ENCODE measurements at places on chromosomes 12 and 14.

DNA sequence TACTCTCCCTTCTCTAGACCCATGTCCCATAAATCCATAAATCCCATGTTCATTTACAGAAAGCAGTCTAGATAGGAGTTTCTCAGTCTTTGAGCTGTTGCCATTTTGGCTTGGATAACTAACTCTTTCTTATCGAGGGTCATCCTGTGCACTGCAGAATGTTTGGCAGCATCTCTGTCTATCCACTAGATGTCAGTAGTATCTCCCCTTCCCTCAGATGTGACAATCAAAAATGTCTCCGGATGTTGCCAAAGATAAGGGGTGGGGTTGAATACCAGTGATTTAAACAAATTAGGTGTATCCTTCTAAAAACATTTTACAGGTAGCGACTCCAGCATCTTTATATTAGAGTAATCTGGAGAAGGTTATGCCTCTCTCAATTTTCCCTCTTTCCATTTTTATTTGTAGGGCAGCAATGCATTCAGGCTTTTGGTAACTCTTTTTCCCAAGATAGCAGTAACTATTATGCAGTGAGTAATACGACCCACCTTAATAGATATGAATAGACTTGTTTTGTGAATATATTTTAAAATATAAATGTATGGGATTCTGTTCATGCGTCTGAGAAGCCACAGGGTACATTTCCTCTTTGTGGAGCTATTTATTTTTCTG, 100.7 kb downstream of the LRRK2 start:
- DNase-seq: no peak

DNA sequence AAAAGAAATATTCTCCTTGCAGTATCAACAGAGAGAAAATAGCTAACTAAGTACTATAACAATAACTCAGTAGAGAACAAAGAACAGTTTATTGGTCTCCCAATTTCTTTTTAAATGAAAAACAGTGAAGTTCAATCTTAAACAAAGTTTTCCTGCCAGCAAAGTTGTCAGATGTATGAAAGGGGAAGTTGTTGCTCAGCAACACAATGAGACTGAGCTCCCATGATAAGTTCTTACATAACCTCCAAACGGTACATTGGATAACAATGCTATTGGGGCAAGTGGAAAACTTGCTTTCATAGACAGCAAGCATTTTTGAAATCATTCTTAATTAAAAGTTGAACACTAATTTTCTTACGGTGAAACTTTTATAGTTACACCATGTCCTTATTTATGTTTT, 94.9 kb downstream of the ALG10B start:
- DNase-seq: no peak

- DNase-seq: no peak
These were observed 93.9 kb downstream of the PLBD1 start for GRCh38 chr12:14473707-14474287.

- no peak for DNase-seq
These were observed 2.8 kb downstream of the P3H3 start for GRCh38 chr12:6830999-6831398.

DNA sequence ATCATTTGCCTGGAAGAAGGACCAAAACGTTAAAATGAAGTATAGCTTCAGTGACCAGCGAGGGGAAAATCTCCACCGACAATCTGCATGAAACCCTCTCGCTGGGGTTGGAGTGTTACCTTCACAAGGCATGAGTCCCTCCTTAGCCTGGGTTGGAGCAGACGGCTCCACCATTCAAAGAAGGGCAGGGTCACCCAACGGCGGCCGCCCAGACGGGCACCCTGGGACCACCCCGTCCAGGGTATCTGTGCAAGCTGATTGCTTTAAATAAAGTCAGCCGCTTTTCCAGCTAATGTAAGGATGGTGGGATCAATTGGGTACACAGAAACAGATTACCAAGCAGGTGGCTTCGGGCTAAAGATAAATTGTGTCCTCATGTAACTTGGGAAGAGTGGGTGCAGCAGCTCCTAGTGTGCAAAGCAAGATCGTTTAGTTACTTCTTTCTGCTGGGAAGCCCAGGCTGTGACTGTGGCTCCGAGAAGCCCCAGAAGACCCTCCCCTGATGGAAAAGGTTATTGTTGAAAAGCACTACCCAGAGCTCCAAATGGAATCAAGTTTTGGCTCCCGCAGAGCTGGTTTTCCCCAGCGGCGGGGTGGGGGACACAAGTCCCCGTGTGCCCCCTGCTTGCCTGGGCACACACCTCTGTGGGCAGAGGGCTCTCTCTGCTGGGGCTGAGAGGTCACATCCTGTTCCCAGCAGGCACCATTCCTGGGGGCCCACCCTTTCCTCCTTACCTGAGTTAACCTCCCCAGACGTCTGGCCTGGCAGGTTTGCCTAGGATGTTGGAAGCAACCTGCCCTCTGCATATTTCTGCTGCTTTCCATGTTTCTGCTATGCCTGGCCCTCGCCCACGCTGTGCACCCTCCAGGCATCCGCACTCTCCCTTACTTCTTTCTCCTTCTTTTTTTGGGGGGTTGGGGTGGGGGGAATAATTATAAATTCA, 318.6 kb upstream of the DIO3 start:
- DNase-seq: no peak

- DNase-seq: peak; percentile 11
These were observed 3.3 kb downstream of the FBXL14 start for GRCh38 chr12:1591034-1591433.

GRCh38 chr12:47052274-47052673, 27.1 kb upstream of the PCED1B start:
- DNase-seq: no peak

DNA sequence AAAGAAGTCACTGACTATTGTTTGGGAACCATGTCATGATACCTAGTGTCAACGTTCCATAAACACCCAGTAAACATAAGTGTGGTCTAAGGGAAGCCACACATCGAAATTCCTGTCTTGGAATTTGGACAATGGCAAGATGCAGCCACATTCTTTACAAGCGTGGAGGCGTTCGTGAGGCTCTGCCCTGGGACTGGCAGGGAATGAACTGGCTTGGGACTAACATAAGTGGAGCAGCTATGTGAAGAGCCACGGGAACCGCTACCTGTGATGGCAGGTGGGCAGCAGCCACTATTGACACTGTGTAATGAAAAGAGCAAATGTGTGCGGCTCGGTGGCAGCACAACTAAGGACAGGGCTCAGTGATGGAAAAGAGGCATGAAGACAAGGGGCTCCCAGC, 10.0 kb upstream of the NRIP2 start:
- DNase-seq: no peak

DNA sequence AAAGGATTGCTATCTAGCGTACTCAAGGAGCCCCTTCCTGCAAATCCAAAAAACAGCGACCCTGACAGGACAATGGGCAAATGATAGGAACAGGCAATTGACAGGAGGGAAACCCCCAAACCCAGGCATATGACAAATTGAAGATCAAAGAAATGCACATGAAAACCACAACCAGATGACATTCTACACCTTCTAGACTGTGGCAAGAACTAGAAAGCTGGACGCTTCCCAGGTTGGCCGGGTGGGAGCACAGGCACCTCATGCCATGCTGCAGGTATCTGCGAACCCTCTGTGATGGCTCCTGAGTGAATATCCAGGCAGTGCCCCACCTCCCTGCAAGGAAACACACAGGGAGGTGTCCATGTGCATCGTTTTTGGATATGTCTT, 37.1 kb downstream of the CMKLR1 start:
- no peak for DNase-seq

- no peak for DNase-seq
These were observed 3.1 kb upstream of the CREBL2 start for GRCh38 chr12:12608557-12608957.

GRCh38 chr14:66842911-66843512, 335.1 kb downstream of the GPHN start:
- no peak for DNase-seq

DNA sequence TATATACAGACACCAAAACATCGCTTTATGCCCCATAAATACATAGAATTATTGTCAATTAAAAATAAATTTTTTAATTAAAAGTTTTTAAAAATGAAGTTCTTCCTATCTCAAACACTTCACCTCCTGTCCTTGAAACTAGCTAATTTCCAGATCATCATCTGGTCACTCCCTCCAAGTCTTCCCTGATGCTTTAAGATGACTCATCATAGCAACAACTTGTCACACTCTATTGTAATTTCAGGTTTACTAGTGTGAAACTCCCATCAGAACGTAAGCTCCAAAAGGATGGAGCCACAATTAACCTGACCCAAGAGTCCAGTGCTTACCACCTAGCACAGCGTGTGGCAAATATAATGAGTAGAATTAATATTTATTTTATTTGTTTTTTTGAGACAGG, 16.3 kb downstream of the GXYLT1 start:
- DNase-seq: no peak

DNA sequence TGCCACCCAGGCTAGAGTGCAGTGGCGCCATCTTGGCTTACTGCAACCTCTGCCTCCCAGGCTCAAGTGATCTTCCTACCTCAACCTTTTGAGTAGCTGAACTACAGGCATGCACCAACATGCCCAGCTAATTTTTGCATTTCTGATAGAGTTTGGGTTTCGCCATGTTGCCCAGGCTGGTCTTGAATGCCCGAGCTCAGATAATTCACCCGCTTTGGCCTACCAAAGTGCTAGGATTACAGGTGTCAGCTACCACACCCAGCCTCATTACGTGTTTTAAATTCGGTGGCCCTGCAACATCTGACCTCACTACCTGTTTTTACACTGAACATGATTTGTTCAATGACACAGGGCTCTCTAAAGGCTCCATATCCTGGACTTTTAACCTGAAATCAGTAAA, 22.9 kb upstream of the RDH16 start:
- no peak for DNase-seq

DNA sequence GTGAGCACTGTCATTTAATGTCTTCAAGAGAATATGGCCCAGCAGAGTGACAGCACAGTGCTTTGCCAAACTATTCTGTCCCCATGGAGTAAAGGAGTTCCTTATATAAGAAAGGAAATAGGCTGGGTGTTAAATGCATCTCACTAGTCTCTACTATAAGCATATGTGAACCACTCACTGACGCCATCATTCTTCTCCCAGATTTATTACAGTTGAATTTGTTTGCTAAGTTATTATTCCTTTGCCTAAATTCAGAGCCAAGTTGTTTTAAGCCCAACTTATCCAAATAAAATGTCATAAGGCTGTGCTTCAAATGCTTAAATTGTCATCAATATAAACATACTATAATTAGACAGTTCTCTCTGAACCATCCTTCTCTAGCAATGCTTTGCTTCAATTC, 151.6 kb downstream of the KCNA5 start:
- no peak for DNase-seq

DNA sequence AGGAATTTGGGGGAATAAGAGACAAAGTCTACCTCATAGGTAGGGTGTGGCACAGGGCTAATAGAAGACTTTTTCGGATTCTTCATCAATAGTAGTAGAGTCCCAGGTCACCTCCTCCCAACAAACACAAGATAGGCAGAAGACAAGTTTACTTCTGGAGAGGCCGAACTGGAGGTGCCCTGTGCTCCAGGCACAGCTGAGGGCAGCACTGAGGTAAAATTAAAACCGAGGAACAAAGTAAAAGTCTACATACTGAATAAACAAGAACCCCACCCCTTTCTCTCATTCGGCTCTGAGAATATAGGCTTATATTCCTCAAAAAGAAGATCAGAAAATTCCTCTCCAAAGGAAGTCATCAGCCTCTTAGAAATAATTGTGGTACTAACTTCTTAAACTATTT, 161.5 kb downstream of the SEC23A start:
- no peak for DNase-seq

- DNase-seq: no peak
These were observed 203.5 kb upstream of the G2E3 start for GRCh38 chr14:30355431-30355913.

DNA sequence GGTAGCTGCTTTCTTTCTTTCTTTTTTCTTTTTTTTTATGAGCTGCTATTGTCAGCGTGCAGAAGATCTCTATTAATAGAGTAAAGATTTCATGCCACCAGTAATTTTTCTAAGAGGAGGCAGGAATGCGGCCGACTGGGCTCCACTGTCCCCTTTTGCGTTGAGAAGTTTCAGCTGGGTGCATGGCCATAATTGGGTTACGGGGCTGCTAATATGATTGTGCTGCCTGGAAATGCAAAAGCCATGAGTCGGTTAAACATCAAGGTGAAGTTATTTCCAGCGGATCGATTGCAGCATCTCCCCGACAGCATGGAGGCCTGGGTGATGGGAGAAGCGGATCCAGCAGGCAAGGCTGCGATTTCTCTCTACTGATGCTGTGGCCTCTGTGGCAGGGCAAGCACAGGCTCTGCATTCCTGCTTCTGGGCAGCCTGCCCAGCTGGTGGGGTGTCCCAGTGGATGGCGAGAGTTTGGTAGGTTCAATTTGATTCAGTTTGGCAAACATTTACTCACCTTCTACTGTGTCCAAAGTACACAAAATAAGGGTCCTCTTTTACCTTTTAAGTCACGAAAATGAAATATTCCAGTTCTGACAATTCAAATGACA, 54.4 kb upstream of the PRMT8 start:
- no peak for DNase-seq

- DNase-seq: no peak
These were observed 154.9 kb upstream of the KRR1 start for GRCh38 chr12:75666126-75666938.

GRCh38 chr12:98591209-98591608, 2.3 kb upstream of the SLC25A3 start:
- no peak for DNase-seq

DNA sequence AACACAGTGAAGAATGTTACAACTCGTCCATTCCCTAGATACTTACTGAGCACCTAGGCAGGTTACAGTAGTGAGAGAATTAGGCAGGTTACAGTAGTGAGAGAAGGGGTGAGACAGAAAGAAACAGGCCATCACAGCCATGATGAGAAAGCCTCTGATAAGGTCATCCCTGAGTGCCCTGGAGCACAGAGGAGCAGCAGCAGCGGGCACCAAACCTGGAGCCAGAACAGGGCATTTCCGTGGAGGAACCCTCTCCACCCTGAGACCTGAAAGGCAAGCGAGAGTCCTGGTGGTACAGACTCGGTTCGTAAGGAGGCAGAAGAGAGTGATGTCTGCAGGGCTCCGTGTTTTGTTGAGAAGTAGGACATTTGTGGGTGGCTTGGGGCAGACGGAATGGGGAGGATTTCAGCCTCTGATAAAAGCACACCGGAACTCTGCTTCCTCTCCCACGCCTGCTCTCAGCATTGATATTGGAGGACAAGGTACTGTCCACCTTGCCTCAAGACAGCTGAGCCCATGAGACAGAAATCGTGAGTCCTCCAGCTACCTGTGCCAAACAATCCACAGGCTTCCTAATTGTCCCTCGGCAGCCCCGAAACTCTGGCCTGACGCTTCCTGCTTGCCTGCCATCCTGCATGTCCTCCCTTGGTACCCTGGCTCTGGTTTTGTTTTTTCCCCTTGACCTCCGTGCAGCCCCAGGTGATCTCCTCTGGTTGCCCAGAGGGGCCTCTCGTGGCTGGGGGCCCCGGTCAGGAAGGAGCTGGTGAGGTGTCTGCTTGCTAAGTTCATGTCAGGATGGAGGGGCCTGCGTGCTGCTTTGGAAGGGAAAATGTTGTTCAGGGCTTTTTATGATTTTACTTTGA, 136.1 kb downstream of the GCH1 start:
- DNase-seq: no peak

- DNase-seq: no peak
These were observed 130.1 kb downstream of the KITLG start for GRCh38 chr12:88450136-88450535.

DNA sequence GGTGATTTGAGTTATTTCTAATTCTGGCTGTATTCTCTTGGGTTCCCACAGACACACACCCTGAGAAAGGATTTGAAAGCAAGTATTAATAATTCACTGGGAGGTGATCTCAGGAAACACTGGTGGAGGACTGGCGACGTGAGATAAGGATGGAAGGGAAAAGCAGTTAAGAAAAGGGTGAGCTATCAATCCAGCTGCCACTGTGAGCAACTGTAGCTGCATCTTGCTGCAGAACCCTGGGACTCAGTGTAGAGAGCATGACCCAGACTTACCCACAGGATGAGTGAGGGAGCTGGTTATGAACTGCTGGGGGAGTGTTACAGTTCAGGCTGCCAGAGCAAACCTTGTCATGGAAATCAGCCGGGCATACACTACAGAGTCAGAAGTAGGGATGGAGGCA, 71.9 kb downstream of the RESF1 start:
- no peak for DNase-seq

Data from activated T-helper 1 cell treated with anti-CD3 and anti-CD28 coated beads, Interleukin-2, amount 50 U/mL, for 16 hours (primary cell).